Amygdala (tissue), 56 donors: ENCODE measurements at places on chromosomes 7 and 10.

DNA sequence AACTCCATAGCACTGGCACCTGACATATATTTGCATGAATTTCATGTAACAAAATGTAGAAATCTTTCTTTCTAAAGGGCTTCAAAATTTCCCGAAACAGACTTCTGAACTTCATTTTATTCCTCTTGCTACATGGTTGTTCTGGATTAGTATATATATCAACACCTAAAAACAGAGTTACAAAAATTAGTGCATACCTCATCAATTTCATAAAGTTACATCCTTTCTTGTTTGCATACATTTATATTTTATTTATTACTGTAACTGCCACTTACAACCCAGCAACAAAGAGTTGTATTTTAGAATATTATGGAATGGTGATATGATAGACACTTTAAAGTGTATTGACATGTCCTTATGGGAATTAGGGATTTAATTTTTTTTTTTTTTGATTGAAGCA is 2.0 kb upstream of the ITGB8 start:
- DNase-seq, result no peak

DNA sequence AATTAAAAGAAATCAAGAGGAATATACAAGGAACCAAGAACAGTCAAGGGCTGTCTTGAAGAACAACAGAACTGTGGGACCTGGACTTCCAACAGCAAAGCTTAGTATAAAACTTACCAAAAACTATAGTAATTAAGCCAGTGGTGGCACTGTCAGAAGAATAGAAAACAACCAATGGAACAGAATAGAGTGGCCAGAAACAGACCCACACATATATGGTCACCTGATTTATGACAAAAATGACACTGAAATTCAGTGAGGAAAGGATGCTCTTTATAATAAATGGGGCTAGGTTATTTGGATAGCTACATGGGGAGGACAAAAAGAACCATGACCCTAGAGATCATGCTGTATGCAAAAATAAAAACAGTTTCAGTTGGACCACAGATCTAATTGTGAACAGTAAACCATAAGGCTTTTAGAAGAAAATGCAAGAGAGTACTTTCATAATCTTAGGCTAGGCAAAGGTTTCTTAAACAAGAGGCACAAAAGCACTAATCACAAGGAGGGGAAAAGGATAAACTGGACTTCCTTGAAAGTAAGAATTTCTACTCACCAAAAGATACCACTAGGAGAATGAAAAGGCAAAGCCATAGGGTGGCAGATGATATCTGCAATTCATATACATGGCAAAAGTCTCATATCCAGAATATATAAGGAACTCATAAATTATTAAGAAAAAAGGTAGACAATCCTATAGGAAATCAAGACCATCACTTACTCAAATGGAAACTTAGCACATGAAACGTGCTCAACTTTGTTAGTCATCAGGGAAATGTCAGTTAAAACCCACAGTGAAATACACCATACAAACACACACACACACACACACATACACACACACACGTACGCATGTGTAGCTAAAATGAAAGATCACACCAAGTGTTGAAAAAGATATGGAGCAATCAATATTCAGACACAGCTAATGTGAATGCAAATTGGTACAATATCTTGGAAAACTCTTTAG is 20.8 kb downstream of the HYCC1 start:
- DNase-seq, result no peak

GRCh38 chr7:100968031-100968430 is 1.3 kb upstream of the MUC12 start:
- no peak for DNase-seq

DNA sequence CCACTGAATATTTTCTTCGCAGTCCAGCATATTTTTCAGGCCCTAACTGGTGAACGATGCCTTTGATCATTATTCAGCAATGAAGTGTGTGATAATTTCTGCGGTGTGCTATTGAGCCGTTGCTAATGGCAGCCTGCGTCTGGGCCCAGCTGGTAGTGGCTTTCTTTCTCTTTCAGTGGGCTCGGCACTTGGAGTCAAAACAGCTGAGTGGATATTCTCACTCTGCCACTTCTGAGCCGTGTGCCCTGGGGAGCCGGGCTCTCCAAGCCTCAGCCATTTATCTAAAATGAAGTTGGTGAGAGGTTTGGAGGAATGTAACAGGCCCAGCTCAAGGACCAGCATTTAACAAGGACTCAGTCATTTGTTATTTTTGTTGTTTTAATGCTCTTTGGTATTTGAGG is 87.5 kb upstream of the IFRD1 start:
- no peak for DNase-seq

DNA sequence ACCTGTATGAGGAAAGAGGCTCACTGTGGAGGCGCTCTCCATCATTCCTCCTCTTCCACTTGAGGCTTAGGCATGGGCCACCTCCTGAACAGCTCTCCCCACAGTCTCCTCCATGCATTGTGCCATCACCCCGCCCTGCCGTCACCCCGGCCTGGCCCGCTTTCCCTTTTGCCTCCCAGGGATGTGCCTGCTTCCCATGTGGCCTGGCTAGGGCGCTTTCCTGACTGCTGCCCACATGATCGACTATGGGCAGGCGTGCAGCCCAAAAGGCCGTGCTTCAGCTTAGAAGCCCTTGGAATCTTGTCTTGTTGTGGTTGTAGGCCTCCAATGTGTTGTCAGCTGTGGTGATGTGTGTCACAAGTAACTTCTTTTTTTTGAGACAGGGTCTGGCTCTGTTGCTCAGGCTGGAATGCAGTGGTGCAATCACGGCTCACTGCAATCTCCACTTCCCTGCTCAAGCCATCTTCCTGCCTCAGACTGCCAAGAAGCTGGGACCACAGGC is 1.8 kb upstream of the ACTR3C start:
- no peak for DNase-seq

DNA sequence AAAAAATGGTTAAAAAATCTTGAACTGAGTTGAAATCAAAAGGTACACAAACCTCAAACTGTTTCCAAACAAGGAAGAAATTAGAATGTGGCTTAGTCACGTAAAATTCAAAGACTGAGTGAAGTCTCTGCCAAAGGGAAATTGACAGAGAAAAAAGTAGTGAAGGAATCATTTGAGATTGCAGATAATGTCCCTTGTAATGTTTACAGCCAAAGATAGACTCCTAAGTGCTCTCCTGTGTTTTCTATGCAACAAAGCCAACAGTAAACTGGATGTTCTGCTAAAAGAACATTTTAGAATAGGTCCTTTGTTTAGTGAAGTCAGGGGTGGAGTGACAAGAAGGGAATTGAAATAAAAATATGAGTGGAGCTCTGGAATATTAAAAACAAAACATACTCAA is 117.9 kb downstream of the ITGA8 start:
- DNase-seq, result no peak
